Uterus (tissue), 4 donors: ENCODE measurements at places on chromosomes 4 and X. TPM values are rescaled to one million over a fixed set of nuclear protein-coding genes. Genes with fewer than 3 reads are reported as not detected.

GRCh38 chrX:20217906-20218305 lies 48.8 kb downstream of the RPS6KA3 start:
- DNase-seq = no peak
- no peaks in the 10 kb centered on the region for H3K36me3 ChIP-seq
- no peaks in the 10 kb centered on the region for H3K27me3 ChIP-seq
- no peaks in the 10 kb centered on the region for H3K4me1 ChIP-seq
- H3K4me3 ChIP-seq = no peak overlapping the region

GRCh38 chr4:83356899-83357661 lies 22.4 kb upstream of the HPSE start:
- no peak overlapping the region for H3K4me3 ChIP-seq
- no peaks in the 10 kb centered on the region for H3K4me1 ChIP-seq
- H3K27me3 ChIP-seq = no peaks in the 10 kb centered on the region

GRCh38 chr4:128574706-128575105 lies 234.8 kb upstream of the JADE1 start:
- peak; percentile 71 for DNase-seq
- no peak overlapping the region for H3K27ac ChIP-seq
- H3K4me1 ChIP-seq = no peaks in the 10 kb centered on the region
- no peaks in the 10 kb centered on the region for H3K36me3 ChIP-seq

- peak overlapping the region; percentile 97 for H3K27ac ChIP-seq
- peaks cover 36% of the 10 kb centered on the region for H3K4me1 ChIP-seq
- H3K27me3 ChIP-seq = no peaks in the 10 kb centered on the region
- no peaks in the 10 kb centered on the region for H3K36me3 ChIP-seq
- no peak overlapping the region for H3K4me3 ChIP-seq
- DNase-seq = no peak
Measured at GRCh38 chr4:118765399-118765798, 70.5 kb downstream of the SEC24D start.

DNA sequence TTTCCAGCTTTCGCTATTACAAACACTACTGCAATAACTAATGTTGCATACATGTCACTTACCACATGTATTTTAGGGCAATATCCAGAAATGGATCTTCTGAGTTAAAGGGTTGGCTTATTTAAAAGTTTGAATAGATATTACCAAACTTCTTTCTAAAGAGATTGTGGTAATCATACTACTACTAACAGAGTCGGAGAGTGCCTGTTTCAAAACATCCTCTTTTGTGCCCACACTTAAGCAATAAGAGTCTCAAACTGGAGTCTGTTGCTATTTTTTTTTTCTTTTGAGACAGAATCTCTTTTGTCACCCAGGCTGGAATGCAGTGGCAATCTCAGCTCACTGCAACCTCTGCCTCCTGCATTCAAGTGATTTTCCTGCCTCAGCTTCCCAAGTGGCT lies 35.8 kb downstream of the FGFBP1 start:
- H3K27ac ChIP-seq = no peak overlapping the region
- no peaks in the 10 kb centered on the region for H3K4me1 ChIP-seq

DNA sequence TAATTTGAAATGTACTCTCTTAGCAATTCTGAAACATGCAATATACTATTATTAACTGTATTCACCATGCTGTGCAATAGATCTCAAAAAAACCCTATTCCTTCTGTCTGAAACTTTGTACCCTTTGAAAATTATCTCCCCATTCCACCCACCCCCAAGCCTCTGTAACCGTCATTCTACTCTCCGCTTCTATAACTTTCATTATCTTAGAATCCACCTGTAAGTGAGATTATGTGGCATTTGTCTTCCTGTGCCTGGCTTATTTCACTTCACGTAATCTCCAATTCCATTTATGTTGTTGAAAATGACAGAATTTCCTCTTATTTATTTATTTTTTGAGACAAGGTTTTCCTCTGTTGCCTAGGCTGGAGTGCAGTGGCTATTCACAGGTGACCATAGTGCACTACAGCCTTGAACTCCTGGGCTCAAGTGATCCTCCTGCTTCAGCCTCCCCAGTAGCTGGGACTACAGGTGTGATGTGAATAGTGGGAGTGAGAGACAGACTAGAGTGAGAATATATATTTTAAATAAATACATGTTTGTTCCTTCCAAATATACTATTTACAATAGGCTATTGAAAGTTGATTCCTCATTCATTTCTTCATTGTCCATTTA lies 30.5 kb downstream of the VSIG4 start:
- no peaks in the 10 kb centered on the region for H3K4me1 ChIP-seq
- H3K36me3 ChIP-seq = no peaks in the 10 kb centered on the region
- no peak for DNase-seq
- H3K27ac ChIP-seq = no peak overlapping the region

- H3K27me3 ChIP-seq = peaks cover 4% of the 10 kb centered on the region
- no peaks in the 10 kb centered on the region for H3K4me1 ChIP-seq
- H3K4me3 ChIP-seq = no peak overlapping the region
- no peaks in the 10 kb centered on the region for H3K36me3 ChIP-seq
- H3K27ac ChIP-seq = no peak overlapping the region
Measured at GRCh38 chrX:38718311-38718710, 82.9 kb upstream of the MID1IP1 start.

- no peak overlapping the region for H3K4me3 ChIP-seq
- H3K36me3 ChIP-seq = no peaks in the 10 kb centered on the region
- no peak overlapping the region for H3K27ac ChIP-seq
- H3K27me3 ChIP-seq = no peaks in the 10 kb centered on the region
Measured at GRCh38 chr4:115325836-115326235, 212.4 kb upstream of the NDST4 start.

DNA sequence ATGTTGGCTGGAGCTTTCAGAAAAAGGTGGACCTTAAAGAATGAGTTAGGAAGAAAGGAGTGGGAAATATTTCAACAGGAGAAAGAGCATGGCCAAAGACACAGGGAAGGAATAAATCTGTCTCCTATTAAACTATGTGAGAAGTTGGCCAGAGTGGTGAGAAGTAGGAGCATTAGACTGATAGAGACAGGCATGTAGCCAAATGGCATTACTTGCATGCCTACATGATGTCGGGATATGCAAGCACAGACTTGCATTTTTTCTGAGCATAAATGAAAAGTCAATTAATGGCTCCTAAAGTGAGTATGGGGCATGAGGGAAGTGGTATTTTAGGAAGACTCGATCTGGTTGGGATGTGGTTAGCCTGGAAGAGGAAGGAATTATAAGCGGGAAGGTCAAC lies 279.6 kb upstream of the PITX2 start:
- H3K4me1 ChIP-seq = no peaks in the 10 kb centered on the region
- no peaks in the 10 kb centered on the region for H3K36me3 ChIP-seq
- no peak overlapping the region for H3K4me3 ChIP-seq
- no peaks in the 10 kb centered on the region for H3K27me3 ChIP-seq
- no peak for DNase-seq

DNA sequence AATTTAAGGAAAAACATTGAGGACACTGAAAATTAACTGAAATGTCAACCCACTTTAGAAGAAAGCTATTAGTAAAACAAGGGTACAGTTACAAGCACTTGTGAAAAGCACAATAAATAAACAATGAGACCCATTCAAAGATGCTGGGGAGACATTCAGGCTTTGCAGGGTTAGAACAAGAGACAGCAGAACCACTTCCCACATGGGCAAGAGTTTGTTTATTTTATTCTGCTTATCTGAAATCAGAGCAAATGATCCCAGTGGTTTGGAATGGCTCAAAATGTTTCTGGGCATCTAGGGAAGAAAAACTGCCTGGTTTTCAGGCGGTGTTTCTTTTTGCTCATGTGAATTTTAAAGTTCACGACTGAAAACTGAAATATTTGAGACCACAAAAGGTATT lies 42.4 kb downstream of the PPP3CA start:
- no peaks in the 10 kb centered on the region for H3K27me3 ChIP-seq
- no peak for DNase-seq
- H3K36me3 ChIP-seq = no peaks in the 10 kb centered on the region
- no peaks in the 10 kb centered on the region for H3K4me1 ChIP-seq

DNA sequence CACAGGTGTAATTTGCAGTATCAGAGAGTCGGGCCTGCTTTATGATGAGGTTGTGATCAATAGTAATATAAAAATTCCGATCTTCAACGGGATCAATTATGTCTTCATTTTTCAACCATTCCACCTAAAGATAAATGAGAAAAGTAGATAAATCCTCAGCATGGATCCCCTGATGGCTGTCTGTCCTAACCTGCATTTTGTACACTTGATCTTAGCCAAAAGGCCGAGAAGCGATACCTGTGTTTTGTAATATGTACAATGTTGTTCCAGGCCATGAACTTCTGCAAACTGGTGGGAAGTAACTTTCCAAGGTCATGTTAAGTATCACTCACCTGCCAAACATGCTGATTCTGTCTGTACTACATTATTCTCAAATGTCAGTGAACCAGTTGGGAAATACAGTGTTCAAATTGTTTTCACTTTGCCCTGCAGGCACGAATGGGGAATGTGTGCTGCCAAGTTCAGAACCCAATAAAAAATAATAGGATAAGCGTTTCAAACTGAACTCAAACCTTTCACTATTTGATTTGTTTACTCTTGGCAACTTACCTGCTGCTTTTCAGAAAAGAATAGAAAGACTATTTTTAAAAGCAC lies 298.1 kb downstream of the UNC5C start:
- DNase-seq = no peak
- no peak overlapping the region for H3K27ac ChIP-seq
- no peaks in the 10 kb centered on the region for H3K36me3 ChIP-seq
- H3K27me3 ChIP-seq = no peaks in the 10 kb centered on the region

- DNase-seq = peak; percentile 32
- no peak overlapping the region for H3K27ac ChIP-seq
- H3K27me3 ChIP-seq = no peaks in the 10 kb centered on the region
- no peaks in the 10 kb centered on the region for H3K36me3 ChIP-seq
- peak overlapping the region; percentile 53 for H3K4me3 ChIP-seq
Measured at GRCh38 chr4:151407466-151408379, 1.3 kb upstream of the FHIP1A start.

DNA sequence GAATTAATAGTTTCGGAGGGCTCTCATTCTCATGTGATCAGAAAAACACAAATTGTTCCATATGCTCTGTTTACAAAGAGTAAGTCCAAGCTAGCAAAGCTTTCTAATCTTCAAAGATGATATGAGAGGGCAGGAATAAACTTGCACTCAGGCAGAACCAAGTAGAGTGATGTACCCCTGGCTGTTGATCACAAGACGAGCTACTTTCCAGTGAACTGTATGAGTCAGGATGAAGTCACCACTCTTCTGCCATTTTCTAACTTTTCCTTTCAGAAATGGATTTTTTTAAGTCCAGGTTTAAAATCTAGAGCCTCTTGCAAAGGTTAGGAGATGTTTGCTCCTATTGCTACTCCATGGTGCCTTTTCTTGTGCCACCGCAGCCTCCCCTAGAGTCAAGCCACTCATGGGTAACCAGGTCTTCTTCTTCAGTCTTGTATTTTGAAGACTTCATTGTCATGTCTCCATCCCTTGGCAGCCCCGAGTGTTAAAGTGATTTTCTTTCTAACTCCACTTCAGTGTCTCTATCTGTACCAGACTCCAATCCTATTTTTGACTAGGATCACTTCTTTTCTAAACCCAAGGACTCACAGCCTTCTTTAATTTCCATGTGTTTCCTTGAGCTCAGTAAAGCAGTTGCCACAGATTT lies 171.9 kb upstream of the GALNT7 start:
- H3K36me3 ChIP-seq = no peaks in the 10 kb centered on the region
- no peak overlapping the region for H3K4me3 ChIP-seq
- DNase-seq = no peak
- peak overlapping the region; percentile 72 for H3K27ac ChIP-seq

GRCh38 chr4:2339458-2340271 lies 77.8 kb upstream of the MXD4 start:
- H3K27ac ChIP-seq = no peak overlapping the region
- no peak for DNase-seq
- H3K4me3 ChIP-seq = no peak overlapping the region
- H3K27me3 ChIP-seq = no peaks in the 10 kb centered on the region
- H3K4me1 ChIP-seq = no peaks in the 10 kb centered on the region
- no peaks in the 10 kb centered on the region for H3K36me3 ChIP-seq

DNA sequence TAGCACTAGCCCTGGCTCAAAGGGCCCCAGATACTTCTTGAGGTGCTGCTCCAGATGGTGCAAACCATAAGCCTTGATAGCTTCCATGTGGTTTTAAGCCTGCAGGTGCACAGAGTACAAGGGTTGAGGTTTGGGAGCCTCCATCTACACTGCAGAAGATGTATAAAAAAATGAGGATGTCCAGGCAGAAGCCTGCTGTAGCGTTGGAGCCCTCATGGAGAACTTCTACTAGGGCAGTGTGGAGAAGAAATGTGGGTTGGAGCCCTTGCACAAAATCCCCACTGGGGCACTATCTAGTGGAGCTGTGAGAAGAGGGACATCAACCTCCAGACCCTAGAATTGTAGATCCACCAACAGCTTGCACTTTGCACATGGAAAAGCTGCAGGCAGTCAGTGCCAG lies 231.9 kb downstream of the CHIC2 start:
- no peaks in the 10 kb centered on the region for H3K36me3 ChIP-seq
- DNase-seq = no peak
- H3K27ac ChIP-seq = no peak overlapping the region
- H3K27me3 ChIP-seq = no peaks in the 10 kb centered on the region
- no peak overlapping the region for H3K4me3 ChIP-seq

GRCh38 chrX:79182616-79183015 lies 38.1 kb downstream of the GPR174 start:
- H3K4me3 ChIP-seq = no peak overlapping the region
- H3K27ac ChIP-seq = no peak overlapping the region
- H3K27me3 ChIP-seq = no peaks in the 10 kb centered on the region
- H3K36me3 ChIP-seq = no peaks in the 10 kb centered on the region
- H3K4me1 ChIP-seq = no peaks in the 10 kb centered on the region

DNA sequence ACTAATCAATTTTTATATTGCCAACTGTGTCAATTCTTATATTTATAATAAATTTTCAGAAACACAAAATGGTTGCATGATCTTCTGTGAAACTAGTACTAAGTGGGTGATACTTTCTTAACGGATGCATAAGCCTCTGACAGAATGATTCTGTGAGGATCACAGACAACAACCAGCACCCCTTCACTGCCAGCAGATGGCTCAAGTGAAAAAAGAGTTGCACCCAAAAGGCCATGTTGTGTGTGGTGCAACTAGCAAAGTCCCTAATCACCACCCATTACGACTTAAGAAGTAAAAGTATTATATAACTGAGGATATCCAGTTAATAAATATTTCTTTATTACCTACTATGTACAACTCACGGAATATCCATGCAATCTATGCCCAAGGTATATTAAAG lies 334.0 kb downstream of the PCDH19 start:
- no peak overlapping the region for H3K27ac ChIP-seq
- H3K36me3 ChIP-seq = no peaks in the 10 kb centered on the region
- H3K4me3 ChIP-seq = no peak overlapping the region
- no peaks in the 10 kb centered on the region for H3K4me1 ChIP-seq

Gene UCP1
- not detected for total RNA-seq

Gene ADAM29
- total RNA-seq = not detected

Gene XPNPEP2
- 4.6 TPM for total RNA-seq

Gene MAGEA10
- total RNA-seq = not detected

Gene ARX
- total RNA-seq = not detected

Gene UGT2A1
- total RNA-seq = not detected

Gene TRO
- total RNA-seq = 32.6 TPM

Gene CLDN34
- not detected for total RNA-seq

Gene MXRA5
- 5.9 TPM for total RNA-seq
